ENCODE measurements at places on chromosomes 5 and 9.
A peak's percentile ranks its signal among the peaks of the same experiment; 100 is the strongest.

DNA sequence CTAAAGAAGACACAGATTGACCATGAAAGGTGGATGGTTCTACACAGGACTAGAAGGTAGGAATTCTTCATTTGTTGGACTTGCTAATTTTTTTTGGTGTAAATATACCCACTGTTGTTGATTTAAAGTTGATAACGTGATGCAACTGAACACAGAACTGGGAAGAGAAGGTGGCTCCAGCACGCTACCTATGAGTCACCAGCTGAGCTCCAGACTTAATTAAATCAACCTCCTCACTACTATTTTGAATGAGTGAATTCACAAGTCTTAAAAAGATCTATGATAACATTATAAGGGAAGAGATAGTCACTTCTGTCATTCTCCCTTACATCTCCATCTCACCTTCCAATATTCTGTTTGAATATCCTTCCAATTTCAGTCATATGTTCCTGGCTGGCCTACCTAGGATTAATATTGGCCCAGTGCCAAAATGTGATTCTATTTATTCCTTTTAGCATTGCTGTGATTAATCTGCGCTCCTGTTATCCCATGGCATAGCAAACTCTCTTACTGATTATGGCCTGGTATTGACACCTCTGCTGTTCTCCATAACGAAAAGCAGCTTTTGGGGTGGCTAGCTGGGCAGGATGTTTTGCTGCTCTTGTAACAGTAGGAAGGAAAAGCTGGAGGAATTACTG, 135.9 kb upstream of the CCDC152 start:
- no peak for DNase-seq

GRCh38 chr9:105835721-105836120, 141.4 kb downstream of the TMEM38B start:
- no peak for DNase-seq

DNA sequence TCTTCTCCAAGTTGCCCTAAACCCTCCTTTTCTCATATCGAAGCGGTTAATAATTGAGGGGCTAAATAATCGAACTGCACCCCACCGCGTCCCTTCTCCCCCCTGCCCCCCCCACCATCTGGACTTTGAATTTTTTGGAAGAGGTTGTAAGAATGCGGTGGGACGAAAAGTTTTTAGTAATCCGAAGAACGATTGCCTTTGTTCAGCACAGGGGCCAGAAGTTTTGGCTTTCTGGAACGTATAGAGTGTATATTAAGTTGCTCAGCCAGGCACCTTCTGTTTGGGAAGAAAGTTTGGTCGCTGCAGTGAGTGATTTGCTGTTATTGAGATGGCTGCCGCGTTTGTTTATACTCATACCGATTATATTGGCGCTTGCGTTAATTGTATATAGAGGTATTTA, 518 bp downstream of the ERBIN start:
- DNase-seq, result peak; percentile 57

DNA sequence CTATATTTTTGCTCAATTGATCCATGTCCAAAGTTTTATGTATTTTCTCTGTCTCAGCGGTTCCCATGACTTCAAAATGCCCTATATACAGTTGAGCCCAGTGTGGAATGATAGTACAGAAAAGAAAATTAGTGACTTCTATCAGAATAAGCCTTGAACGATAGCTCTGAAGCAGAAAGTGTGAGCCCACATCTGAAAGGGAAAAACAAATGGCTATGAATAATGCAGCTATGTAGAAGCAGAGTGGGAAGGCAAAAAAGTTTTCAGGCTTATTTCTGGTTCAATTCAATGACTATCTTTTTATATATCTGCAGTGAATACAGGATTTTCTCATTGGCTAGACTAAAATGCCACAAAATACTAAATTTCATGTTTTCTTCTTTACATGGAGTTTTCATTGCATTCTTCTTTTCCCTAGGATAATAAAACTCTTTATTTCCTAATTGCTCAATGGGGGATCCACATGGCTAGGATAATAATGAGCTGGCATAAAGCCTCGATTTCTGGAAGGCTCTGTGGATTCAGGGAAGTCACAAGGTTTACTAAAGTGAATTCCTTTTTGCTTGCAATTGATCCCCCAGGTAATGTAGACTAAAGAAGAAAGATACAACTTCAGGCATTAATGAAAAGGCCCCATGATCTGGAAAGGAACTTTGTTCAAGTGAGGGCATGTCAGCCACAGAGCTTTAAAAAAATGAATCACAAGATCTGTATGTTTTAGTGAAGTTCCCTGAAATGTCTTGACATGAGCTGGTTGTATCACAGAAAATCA, 377.0 kb upstream of the RIOK2 start:
- no peak for DNase-seq

GRCh38 chr5:127844581-127845021, 141.4 kb downstream of the CCDC192 start:
- no peak for DNase-seq

DNA sequence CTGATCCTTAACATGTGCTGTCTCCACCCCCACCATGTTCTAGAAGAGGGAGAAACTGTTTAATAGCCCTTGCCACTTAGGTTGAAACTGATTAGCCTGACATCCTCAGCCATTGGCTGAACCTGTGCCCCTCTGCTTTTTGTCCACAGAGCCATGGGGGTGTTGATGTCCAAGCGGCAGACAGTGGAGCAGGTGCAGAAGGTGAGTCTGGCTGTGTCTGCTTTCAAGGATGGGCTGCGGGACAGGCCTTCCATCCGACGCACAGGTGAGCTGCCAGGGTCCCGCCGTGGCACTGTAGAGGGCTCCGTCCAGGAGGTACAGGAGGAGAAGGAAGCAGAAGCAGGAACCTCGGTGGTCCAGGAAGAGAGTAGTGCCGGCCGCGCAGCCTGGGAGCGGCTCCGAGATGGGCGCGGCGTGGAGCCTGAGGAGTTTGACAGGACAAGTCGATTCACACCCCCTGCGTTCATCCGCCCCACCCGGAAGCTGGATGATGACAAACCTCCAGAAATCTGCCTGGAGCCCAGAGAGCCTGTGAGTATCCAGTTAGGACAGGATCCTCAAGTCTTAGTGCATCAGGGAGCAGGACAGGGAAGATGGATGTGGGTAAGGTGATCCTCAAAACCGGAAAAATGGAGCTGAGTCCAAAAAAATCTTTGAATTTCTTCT, 13.2 kb downstream of the PHF24 start:
- DNase-seq, result no peak

DNA sequence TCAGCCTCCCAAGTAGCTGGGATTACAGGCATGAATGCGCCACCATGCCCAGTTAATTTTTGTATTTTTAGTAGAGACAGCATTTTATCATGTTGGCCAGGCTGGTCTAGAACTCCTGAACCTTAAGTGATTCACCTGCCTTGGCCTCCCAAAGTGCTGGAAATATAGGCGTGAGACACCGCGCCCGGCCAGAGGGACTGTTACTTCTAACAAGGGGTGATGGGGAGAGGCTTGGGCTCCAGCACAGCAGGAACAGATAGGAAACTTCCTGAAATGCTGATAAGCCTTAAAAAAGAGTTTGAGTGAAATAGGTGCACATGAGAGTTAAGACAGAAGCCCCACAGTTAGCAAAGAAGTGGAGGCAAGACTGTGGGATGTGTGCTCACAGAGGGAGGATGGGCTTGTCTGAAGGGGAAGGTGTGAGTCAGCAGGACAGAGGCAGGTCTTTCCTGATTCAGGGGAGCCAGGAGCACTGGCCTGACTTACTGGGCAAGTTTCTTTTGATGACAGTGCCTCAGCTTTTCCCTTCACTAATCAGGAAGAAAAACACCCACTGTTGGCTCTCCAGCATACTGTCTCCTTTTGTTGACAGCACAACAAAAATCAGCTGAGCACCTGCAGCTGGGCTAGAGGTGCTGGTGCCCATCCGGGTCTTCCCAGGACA, 68.4 kb downstream of the RAD23B start:
- DNase-seq, result no peak

DNA sequence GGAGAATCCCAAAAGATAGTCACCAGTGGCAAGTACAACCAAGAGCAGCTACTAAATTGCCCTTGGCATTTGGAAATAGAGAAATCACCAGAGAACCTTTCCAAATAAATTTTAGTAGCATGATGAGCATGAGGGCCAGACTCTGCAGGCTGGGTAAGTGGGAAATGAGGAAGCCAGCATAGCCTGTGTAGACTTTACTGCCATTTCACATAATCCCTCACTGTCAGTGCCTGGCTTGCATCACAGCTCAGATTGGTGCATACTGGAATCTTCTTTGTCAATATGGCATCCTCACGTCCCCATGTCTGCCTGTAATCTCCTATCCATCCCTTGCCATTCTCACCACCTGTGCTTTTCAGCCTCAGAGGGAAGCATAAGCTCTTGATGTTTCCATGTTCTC, 14.5 kb downstream of the GRAMD2B start:
- DNase-seq, result no peak

DNA sequence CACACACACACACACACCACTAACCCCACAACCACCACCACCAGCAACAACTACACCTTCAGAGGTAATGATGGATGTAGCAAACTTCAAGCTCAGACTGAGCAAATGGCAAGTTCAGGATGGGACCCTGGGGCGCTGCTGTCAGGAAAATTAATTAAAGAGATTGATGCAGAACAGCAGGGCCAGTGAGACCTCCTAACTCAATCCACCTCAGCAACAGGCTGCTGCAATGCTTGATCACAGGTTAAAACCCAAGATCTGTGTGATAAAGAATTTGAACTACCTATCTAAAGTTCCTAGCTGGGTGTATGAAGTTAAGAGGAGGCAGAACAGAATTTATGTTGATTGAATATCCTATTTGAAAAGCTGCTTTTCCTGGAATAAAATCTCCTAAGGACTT, 140.3 kb upstream of the FER start:
- no peak for DNase-seq

DNA sequence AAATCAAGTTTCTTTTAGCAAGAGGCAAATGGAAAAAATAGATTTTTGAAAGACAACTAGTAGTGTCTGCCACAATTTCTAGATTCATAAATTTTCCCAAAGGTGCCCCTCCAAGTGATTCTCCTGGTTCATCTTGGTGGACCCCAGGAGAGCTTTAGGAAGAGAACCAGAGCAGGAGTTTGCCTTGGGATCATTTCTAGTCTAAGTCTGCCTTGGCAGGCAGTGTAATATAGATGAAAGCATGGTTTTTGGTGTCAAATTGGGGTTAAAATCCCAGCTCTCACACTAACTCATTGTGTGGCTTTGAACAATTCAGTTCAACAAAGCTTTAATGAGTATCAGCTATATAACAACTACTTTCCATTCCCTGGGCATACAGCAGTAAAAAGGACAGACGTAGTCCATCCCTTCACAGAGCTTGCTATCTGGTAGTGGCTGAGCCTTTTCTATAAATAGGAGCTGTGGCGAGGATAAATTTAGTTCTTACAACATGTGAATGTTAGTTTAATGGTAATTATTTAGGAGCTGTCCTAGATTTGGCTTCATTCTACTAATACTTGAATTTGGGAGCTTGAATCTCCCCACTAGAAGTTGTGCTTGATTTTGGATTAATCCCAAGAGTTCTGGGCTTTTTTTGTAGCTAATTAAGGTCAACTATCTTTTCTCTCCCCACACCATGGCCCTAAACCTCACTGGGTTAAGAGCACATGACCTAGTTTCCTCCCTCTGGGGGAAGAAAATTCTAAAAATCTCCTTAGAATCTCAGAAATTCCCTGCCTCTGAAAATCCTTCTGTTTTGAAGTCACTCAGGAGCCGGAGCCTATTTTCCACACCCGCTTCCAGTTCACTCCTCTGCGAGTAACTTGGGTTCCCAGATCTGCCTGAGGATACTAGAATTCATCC, 197.8 kb downstream of the PCSK1 start:
- peak; percentile 90 for DNase-seq

GRCh38 chr9:96075111-96075510, 199.6 kb downstream of the ERCC6L2 start:
- no peak for DNase-seq

- DNase-seq, result no peak
These were observed 17.3 kb downstream of the VCAN start for GRCh38 chr5:83488821-83489220.

GRCh38 chr9:121353241-121354061, 16.6 kb downstream of the STOM start:
- DNase-seq, result no peak

Measured in lung (tissue), 17 donors.